HCT116 (cell line): ENCODE measurements at places on chromosomes 5 and 9. TPM values are rescaled to one million over a fixed set of nuclear protein-coding genes. Genes with fewer than 3 reads are reported as not detected.

Gene ZNF883
- total RNA-seq, result not detected

Gene PCDHB4
- total RNA-seq, result not detected

Gene LOX
- 0.12 TPM for total RNA-seq

Gene SLC35D2
- total RNA-seq, result 32.5 TPM

Gene SNCB
- total RNA-seq, result not detected

Gene PCDHGB1
- total RNA-seq, result 0.15 TPM

Gene KCNIP1
- not detected for total RNA-seq

Gene PCDHAC2
- 3.2 TPM for total RNA-seq

Gene CFAP90
- not detected for total RNA-seq

Gene RASEF
- 0.12 TPM for total RNA-seq

Gene ZNF879
- not detected for total RNA-seq

Gene QRFP
- total RNA-seq, result not detected

Gene CAMK4
- 10.2 TPM for total RNA-seq

Gene IFNB1
- total RNA-seq, result not detected

Gene PHF24
- 0.47 TPM for total RNA-seq

Gene DPYSL3
- 17.2 TPM for total RNA-seq

Gene ACER2
- total RNA-seq, result 4.3 TPM

Gene DIPK1B
- total RNA-seq, result 15.6 TPM

- no peak for DNase-seq
These were observed 44.4 kb upstream of the ELOVL7 start for GRCh38 chr5:60888359-60889061.

GRCh38 chr9:86445671-86446070 lies 91.5 kb upstream of the TUT7 start:
- DNase-seq, result no peak

DNA sequence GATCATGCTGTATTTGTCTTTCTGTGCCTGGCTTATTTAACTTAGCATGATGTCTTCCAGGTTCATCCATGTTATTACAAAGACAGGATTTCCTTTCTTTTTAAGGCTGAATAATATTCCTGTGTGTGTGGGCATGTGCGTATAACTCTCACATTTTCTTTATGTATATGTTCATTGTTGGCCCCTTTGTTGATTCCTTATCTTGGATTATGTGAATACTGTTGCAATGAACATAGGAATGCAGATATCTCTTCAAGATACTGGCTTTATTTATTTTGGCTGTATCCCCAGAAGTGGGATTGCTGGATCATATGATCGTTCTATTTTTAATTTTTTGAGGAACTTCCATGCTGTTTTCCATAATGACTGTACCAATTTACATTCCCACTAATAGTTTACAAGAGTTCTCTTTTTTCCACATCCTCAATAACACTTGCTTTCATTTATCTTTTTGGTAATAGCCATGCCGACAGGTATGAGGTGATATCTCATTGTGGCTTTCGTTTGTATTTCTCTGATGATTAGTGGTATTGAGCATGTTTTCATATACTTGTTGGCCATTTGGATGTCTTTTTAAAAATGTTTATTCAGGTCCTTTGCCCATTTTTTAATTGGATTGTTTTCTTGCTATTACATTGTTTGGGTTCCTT lies 38.0 kb downstream of the CREBRF start:
- no peak for DNase-seq

DNA sequence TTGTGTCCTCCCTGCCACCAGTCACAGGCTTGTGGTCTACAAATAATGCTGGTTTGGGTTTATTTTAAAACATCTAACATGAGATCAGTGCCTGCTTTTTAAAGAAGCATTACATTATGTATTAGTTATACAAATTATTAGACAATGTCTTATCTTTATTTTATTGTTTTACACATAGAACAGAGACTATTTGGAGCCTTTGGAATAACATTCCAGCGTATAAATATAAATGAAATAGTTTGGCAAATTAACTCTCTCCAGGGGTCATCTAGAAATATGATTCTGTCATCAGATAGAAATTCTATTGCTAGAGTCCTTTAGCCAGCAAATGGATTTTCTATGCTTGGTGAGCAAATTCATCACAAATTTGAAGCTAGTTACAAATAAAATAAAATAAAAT lies 22.4 kb downstream of the MAP1B start:
- no peak for DNase-seq

DNA sequence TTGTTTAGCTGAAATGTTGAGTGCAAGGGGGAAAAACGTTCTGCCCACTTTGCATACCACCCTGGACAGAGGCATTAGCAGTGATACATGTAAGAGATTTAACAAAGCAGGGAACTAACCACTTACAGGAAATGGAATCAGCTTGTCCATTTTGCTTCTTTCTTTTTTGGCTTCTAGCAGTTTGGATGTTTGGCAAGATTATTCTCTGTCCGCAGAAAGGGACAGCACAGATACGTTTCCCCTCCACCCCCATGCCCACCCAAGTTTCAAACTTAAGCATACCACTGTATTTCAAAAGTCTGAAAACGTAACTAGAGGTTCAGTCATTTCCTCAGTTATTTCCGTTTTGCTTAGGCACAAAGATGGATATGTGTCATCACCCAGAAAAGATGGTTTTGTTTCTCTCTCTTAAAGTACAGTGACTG lies 118.4 kb downstream of the GDNF start:
- no peak for DNase-seq

GRCh38 chr5:32172923-32173266 lies 1.2 kb downstream of the GOLPH3 start:
- DNase-seq, result no peak

DNA sequence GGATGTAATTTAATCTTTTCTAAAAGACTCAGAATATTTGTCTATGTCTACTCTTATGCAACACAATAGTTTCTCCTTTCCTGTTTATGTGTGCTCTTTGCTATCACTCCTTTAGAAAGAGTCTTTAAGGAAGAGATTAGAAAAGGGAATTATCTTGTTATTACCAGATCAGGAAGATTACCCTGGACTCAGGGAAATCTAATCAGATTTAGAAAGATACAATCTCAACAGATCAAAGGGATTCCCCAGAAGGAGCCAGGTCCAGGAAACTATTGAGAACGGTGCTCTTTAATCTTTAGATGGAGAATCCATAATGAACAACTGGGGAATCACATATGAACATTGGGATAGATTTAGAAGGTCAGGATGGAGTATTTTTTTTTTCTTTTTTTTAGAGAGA lies 32.4 kb upstream of the ZFR start:
- DNase-seq, result no peak

GRCh38 chr9:72855890-72856523 lies 96.8 kb downstream of the ALDH1A1 start:
- DNase-seq, result no peak

GRCh38 chr9:85224301-85224700 lies 517.5 kb downstream of the AGTPBP1 start:
- DNase-seq, result no peak

- DNase-seq, result no peak
These were observed 20.0 kb upstream of the AGGF1 start for GRCh38 chr5:77010243-77010642.

GRCh38 chr5:123451047-123451446 lies 27.8 kb upstream of the CEP120 start:
- DNase-seq, result no peak

- DNase-seq, result no peak
These were observed 40.2 kb upstream of the WWC1 start for GRCh38 chr5:168251259-168251658.

- DNase-seq, result no peak
These were observed 174.9 kb upstream of the MVB12B start for GRCh38 chr9:126151686-126152134.

GRCh38 chr9:109440117-109440515 lies 58.0 kb downstream of the PTPN3 start:
- DNase-seq, result no peak

- DNase-seq, result no peak
These were observed 3.7 kb upstream of the TIFAB start for GRCh38 chr5:135455876-135456237.

GRCh38 chr5:36491856-36492255 lies 114.5 kb upstream of the SLC1A3 start:
- DNase-seq, result no peak

DNA sequence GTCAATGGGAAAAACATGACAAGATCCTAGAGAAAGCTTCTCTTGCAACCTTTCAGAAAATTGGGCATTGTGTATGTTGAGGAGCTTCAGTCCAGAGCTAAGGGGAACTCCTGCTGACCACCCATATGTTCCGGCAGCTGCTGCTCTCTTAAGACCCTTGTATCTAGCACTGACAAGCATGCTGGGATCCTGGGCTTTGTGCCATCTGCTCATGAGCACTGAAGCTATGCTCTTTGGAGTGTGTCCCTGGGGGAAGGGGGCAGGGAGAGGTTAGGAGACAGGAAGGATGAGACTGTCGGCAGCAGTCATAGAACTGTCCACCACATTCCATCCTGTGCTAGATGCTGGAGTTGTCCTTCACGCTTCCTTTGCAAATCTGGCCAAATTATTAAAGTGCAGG lies 109.3 kb downstream of the JAKMIP2 start:
- no peak for DNase-seq

DNA sequence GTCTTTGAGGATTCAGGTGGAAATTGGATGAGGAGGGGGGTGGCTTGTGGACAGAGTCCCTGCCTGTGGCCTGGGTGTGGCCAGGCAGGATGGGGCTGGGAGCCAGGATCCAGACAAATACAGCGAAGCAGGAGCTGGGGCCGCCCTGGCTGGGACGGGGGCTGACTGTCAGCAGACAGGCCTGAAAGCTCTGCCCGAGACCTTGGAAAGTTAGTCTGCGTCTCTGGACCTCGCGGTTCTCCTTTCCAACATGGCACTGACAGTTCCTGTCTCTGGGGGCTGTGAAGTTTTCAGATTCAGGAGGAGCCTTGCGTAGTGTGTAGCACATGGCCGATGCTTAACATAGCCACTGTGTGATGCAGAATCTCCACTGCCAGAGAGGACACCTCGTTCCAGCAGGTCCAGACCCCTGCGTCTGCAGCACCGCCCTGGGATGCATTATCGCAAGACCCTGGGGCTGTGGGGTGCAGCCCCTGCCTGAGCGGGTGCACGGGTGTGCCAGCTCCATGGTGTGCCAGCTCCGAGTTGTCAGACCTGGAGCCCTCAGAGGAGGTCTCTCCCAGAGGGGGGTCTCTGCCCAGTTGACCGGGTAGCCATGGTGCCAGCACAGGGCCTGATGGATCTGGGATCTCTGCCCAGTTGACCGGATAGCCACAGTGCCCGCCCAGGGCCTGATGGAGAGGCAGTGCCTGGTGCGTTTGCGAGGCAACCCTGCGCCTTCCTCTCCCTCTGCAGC lies 89.3 kb downstream of the COL5A1 start:
- DNase-seq, result no peak

- no peak for DNase-seq
These were observed 904.2 kb upstream of the EDIL3 start for GRCh38 chr5:85288914-85289313.

- DNase-seq, result no peak
These were observed 915.7 kb downstream of the EFNA5 start for GRCh38 chr5:106755066-106755465.

DNA sequence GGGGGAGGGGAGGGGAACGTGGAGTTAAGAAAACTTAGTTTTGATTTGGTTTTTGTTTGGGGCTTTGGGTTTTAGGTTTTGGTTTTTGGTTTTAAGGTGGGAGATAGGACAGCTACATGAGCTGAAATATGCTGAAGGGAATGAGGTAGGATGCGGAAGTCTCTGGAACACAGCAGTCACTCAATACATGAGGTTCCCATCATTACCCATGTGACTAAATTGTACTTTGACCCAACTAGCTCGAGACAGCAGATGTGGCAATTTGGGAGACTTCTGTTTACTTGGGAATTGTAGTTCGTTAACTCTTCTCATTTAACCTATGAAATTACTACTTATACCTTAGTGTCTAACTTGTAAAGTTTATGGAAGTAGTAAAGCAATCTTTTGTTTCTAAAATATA lies 124.2 kb downstream of the TLE1 start:
- no peak for DNase-seq

GRCh38 chr5:91114658-91115057 lies 268.5 kb downstream of the ARRDC3 start:
- DNase-seq, result no peak

DNA sequence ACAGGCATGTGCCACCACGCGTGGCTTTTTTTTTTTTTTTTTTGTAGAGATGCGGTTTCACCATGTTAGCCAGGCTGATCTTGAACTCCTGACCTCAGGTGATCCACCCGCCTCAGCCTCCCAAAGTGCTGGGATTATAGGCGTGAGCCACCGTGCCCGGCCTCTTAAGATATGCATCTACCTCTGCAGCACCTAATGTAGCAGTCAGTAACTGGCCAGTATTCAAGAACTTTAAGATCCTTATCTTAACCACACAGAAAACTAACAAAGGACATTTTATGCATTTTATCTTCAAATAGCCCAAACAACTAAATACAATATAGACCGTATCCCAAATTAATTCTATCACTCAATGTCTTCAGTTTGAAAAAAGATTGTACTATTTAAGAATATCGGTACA lies 618.7 kb downstream of the TLE1 start:
- no peak for DNase-seq

GRCh38 chr5:174528821-174529544 lies 195.4 kb upstream of the MSX2 start:
- no peak for DNase-seq

GRCh38 chr9:133833388-133834025 lies 95.4 kb upstream of the SARDH start:
- no peak for DNase-seq

DNA sequence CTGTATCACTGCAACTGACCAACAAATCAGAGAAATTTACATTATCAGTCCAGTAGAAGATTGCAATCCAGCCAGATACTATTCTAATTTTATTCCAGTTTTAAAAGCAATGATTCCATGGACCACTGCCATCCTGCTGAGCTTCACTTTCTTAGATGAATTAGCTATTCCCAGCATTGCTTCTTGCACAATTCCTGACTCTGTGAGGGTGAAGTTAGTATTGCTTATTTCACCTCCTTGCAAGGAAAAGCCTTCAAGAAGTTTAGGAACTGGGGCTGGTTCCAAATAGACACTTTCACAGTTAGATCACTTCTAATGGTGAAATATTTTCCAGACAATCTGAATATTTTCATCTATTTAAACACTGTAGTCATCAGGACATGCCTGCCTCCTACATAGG lies 338.6 kb upstream of the TNC start:
- no peak for DNase-seq

- DNase-seq, result no peak
These were observed 5.9 kb downstream of the CSNK1A1 start for GRCh38 chr5:149545327-149545726.

- DNase-seq, result no peak
These were observed 2.6 kb downstream of the CCL19 start for GRCh38 chr9:34688329-34689115.

GRCh38 chr9:137275588-137276472 lies 1.7 kb upstream of the TOR4A start:
- no peak for DNase-seq

DNA sequence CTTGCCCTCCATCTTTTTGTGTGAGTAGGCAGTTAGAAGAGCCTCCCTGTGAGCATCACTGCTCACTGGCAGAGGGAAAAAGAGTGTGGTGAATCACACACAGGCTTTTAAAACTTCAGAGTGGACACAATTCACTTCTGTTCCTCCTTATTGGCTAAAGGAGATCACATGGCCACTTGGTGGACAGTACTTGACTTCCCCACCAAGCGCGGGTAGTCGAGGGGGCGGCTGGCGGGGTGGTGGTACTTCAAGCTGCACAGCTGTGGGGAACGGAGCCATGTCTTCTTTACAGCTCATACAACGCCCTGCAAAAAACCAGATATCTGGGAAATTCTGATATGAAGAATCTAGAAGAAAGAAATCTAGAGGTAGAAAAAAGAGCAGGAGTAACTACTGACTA lies 95.4 kb downstream of the PAM start:
- no peak for DNase-seq

GRCh38 chr9:69071059-69071458 lies 35.5 kb downstream of the FXN start:
- DNase-seq, result no peak
